ENCODE measurements at places on chromosomes 6 and 20.

DNA sequence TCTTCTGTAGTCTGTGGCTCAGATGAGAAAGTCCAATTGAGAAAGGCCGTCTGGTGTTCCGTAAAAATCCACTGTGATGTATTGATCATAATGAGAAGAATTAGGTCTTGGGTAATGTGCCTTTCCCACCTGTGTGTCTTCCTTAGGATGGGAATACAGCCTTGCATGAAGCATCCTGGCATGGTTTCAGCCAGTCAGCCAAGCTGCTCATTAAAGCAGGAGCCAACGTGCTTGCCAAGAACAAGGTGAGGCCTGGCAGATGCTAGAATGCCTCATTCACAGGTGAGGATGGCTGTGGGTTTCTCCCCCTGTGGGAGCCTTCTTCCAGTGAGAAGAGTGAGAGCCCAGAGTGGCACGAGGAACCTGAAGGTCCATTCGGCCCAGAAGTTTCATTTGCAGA, 32.7 kb downstream of the LYRM2 start:
- DNase-seq = no peak

- DNase-seq = no peak
Observed at GRCh38 chr6:13763740-13764381, 50.5 kb downstream of the MCUR1 start.

DNA sequence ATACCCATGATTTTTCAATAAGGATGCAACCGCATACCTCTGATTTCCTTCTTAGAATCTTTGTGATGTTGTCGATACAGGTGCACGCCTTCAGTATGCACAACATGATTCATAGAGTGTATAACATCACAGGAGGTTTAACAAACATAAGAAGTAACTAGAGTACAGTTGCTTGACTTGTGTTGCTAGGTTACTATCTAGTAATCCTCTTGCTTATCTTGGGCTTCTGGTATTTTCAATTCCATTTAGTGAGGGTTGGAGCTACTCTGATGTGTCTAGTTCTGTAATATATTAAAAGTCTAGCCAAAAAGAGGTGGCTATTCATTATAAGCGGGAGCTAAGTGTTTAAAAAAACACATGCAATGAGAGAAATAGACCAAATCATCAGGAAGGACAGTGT, 85.5 kb upstream of the TENT5A start:
- no peak for DNase-seq

DNA sequence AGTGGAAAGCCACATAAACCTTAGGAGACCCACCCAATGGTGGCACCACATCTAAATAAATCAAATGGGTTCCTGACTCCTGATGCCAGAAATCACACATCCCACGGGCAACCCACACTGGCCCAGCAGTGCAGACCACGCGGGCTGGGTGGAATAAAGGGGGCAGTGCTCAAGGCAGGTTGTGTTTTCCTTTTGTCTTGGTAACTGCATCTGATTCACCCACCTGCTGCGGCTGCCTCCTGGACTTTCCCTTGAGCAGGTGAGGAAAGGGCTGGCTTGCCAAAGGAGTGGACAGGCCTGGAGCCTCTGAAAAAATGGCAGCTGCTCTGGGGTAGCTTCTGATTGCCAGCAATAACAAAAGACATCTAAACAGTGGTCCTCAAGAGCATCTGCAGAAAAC, 119.5 kb upstream of the KCNK16 start:
- no peak for DNase-seq

DNA sequence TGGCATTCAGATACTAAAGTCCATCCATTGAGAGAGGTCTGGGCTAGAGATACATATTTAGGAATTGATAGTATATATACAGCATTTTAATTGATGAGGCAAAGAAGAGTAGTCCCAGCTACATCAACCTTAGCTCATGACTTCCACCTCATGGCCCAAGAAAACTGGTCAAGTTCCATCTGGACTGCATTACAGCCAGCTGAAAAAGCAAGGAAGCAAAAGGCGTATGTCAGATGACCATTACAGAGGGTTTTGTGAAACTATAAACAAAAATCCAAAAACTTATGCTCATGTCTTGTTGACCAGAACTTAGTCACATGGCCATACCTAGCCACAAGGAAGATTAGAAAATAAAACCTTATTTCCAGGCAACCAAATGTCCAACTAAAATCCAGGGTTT, 46.8 kb upstream of the RNF146 start:
- DNase-seq = no peak

GRCh38 chr20:51267679-51268078, 244.8 kb upstream of the KCNG1 start:
- no peak for DNase-seq

DNA sequence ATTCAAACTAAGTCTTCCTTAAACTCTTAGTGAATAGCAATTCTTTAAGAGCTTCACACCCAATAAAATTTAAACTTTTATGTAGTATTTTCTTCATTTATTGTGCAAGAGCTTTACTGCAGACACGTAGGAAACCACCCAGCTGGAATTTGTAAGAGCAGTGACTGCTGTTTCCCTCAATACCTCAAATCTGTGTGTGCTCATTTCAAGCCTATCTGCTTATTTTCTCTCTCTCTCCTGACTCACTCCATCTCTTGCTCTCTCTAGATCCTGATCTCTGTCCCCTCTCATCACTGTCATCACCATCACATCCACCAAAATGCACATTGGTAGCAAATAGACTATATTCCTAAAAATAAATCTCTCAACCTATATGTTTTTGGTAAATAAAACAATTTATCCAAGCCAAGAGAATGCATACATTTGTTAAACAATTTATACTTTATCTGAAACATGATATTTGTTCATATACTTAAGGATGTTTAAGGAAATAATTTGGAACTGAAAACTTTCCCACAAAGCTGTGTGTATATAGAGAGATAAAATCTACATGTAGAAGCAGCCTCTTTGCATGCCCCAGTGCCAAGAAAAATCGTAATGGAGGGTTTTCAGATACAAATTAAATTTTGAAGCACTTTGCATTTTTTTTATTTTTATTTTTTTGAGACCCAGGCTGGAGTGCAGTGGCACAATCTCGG, 273.0 kb downstream of the TFAP2A start:
- DNase-seq = no peak

DNA sequence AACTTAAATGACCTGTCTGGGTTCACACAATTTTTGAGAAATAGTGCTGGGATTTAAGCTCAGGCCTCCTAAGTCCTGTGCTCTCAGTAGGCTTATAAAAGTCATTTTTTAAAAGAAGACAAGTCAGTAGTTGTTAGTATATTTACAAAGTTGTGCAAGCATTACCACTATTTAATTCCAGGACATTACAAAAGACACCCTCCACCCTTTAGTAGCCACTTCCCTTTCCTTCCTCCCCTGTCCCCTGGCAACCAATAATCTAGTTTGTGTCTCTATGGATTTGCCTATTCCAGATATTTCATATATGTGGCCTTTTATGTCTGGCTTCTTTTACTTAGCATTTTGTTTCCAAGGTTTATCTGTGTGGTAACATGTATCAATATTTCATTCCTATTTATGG, 37.6 kb downstream of the HMGN3 start:
- DNase-seq = no peak

GRCh38 chr6:12916006-12916405, 199.4 kb downstream of the PHACTR1 start:
- DNase-seq = no peak

DNA sequence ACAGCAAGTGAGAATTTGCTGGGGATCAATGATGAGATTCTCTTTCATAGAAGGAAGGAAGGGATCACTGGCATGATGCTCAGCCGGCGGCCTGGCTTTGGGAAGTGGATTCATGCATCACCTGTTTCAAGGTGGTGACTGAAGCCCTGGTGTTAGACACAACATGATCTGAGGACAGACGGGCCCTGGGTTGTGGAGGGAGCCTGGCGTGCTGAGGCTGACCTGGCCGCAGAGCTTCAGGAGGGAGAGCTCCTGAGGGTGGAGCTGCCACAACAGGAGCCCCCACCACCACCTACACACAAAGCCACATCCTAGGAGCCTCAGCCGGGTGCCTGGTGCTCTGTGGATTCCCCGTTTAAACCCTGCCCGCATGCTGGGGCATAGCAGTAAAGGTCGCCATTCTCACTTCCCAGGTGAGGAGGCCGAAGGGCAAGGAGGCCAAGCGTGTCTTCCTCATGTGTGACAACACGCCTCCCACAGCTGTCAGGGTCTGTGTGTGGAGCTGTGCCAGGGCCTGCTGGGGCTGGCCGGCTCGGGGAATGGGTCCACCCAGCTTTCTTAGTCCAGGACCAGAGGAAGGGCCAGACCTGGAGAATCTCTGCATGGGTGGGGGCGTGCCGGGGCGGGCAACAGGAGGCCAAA, 107.0 kb downstream of the ERMARD start:
- DNase-seq = no peak

- no peak for DNase-seq
Observed at GRCh38 chr6:18099511-18099910, 23.0 kb downstream of the NHLRC1 start.

- DNase-seq = no peak
Observed at GRCh38 chr20:6028818-6029217, 25.0 kb downstream of the LRRN4 start.

DNA sequence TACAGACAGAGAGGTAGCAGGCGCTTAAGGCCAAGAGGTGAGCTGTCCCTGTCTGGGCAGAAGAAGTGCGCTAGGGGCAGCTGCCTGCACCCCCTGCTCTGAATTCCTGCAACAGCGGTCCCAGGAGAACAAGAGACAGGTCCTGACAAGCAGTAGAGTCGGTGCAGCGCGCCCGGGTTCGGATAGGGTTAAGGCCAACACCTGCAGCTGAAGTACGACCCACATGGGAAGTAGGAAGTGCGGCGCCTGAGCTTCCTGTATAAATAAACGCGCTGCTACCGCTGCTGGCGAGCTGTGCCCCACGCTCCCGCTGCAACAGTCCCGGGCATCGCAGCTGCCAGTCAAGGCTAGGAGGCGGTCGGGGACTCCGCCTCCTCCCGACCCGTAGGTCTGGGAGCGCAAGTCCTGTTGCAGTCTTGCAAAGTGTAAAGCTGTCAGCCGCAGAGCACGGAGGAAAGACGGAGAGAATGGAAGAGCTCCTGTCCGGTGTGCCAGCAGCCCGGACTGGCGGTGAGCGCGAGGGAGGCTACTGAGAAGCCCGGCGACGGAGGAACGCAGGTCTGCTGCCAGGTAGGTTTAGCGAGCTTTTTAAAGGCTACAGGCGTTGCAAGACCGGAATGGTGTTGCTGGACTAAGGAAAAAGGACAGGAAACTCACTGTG, at the start of gene RNF144B:
RNF144B (plus strand) TSS at position 290 of the 661 bp plus-strand sequence. CDS start 12,185 bp downstream, outside the sequence.
- DNase-seq = peak; percentile 75

DNA sequence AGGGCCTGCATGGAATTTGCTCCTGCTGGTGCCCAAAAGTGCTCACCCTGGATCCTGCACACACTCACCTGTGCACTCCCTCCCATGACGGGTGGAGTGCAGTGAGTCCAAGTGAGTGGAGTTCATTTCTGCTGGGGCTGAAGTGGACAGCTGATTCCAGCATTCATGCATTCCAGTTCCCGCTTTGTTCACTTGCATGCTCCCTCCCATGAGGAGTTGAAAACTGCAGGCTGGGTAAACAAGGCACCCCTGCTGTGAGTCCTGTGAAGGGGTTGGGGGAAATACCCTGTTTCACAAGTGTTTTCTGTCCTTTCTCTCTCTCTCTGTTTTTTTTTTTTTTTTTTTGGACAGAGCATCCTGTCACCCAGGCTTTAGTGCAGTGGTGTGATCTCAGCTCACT, 454.1 kb upstream of the NOX3 start:
- DNase-seq = no peak

GRCh38 chr6:134983823-134984222, 33.9 kb upstream of the ALDH8A1 start:
- DNase-seq = no peak

DNA sequence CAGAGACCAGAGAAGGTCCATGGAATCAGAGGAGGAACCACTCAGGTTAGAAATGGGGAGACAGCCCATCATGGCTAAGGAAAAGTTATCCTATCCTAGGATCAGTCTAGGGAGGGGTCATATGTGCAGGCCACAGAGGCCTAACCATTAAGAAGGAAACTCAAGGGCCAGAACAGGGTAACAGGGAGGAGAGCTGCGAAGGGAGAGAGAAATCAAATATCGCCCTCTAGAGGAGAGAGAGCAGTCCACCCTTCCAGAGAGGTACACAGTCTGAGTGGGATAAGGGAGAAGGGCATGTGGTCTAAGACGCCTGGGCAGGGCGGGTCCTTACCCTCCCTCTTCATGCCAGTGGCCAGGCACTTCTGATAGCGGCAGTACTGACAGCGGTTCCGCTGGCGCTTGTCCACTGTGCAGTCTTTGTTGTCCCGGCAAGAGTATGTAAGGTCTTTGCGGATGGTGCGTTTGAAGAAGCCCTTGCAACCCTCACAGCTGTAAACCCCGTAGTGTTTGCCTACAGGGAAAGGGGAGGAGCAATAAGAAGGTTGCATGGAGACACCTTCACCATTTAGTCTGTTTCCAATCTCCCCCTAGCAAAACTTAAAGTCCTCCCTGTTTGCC, 2.9 kb downstream of the RXRB start:
- peak; percentile 32 for DNase-seq
